Ovary (tissue), 10 donors: ENCODE measurements at places on chromosomes 6 and 20. TPM values are rescaled to one million over a fixed set of nuclear protein-coding genes. Genes with fewer than 3 reads are reported as not detected.
A peak's percentile ranks its signal among the peaks of the same experiment; 100 is the strongest.

The BCAS4 gene
- polyA plus RNA-seq: 2.7 TPM

- no peak for DNase-seq
- H3K27ac ChIP-seq: peak overlapping the region; percentile 94
- H3K4me3 ChIP-seq: no peak overlapping the region
- H3K27me3 ChIP-seq: no peaks in the 10 kb centered on the region
- H3K36me3 ChIP-seq: no peaks in the 10 kb centered on the region
Measured at GRCh38 chr20:37311710-37312355, 22.4 kb downstream of the MANBAL start.

GRCh38 chr6:62516291-62517141 is 230.5 kb upstream of the KHDRBS2 start:
- no peak overlapping the region for H3K27ac ChIP-seq
- no peaks in the 10 kb centered on the region for H3K36me3 ChIP-seq
- H3K27me3 ChIP-seq: no peaks in the 10 kb centered on the region
- DNase-seq: no peak
- no peaks in the 10 kb centered on the region for H3K4me1 ChIP-seq

DNA sequence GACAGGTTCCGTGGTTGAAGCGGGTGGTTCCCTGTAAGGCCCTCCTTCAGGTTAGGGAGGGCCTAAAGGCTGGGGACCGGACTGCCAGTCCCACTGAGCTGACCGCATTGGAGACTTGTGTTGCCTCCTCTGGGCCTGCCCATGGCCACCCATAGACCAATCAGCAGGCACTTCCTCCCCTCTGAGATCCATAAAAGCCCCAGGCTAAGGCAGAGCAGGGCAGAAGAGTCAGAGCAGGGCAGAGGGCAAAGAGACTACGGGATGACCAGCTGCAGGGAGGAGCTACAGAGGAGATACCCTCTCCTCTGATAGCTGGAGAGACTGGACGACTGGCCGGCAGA is 537.4 kb downstream of the TENT5A start:
- H3K36me3 ChIP-seq: no peaks in the 10 kb centered on the region
- H3K4me1 ChIP-seq: no peaks in the 10 kb centered on the region
- DNase-seq: no peak
- H3K27ac ChIP-seq: no peak overlapping the region
- no peak overlapping the region for H3K4me3 ChIP-seq

DNA sequence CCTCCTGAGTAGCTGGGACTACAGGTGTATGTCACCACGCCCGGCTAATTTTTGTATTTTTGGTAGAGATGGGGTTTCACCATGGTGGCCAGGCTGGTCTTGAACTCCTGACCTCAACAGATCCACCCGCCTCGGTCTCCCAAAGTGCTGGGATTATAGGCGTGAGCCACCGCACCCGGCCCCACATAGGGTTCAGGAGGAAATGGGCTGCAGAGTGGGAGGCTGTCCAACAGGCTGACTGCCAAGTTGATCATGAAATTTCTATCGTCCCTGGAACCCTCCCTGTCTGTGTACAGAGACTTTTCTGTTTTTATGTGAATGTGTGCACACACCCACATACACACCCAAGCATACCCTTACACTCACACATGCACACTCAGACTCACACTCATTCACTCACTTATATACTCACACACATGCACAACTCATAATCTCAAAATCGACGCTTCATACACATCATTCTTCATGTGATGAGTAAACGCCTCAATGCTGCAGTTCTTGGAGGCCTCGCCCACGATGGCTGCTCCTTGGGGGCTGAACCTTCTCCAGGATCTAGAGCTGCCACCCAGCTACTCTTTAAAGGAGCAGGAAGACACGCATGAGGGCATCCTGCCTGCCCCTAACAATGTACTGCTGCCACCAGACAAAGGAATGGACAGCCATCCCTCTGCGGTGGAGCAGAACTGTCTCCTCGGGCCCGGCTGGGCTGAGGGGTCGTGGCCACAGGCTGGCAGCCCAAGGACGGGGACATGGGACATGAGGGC is 35.6 kb downstream of the SUN5 start:
- H3K4me3 ChIP-seq: no peak overlapping the region
- no peak overlapping the region for H3K27ac ChIP-seq
- no peak for DNase-seq

DNA sequence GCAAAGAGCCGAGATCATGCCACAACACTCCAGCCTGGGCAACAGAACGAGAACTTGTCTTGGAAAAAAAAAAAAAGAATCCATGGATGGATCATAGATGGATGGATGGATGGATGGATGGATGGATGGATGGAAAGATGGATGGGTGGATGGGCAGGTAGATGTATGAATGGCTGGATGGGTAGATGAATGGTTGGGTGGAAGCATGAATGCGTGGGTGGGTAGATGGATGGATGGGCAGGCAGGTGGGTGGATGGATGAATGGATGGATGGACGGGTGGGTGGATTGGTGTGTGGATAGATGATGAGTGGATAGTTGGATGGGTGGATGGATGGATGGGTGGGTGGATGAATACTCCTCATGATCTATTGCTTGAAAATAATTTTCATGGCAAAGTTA is 1.4 kb downstream of the JPH2 start:
- H3K4me1 ChIP-seq: peaks cover 2% of the 10 kb centered on the region
- no peak overlapping the region for H3K27ac ChIP-seq
- peak overlapping the region; percentile 44 for H3K4me3 ChIP-seq
- H3K27me3 ChIP-seq: no peaks in the 10 kb centered on the region
- H3K36me3 ChIP-seq: no peaks in the 10 kb centered on the region

DNA sequence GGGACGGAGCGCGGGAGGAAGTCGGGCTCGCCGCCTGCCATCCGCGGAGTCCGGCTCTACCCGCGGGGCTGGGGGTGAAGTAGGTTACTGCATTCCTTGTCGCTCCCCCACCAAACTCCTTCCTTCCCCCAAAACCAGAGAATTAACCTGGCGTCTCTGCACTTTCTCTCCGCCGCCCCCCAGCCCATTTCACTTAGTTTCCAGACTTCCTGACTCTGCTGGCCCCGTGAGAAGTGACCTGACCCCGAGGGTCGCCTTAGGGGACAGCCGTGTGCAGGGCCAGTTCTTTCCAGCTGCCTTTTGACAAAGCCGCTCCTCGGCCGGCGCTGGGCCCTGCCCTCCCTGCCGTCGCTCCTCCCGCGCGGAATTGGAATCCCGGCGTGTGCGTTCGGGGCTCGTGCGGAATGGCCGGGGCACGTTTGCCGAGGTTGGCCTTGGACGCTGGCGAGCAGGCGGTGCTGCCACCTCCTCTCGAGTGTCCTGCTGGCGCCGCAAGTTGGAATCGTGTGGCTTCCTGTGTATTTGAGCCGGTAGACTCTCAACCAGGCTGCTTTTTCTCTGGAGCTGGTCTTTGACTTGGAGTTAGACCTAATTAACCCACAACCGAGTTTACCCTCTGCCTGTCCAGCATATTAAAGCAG is 650 bp downstream of the DCBLD1 start:
- peak overlapping the region; percentile 77 for H3K4me3 ChIP-seq
- no peaks in the 10 kb centered on the region for H3K4me1 ChIP-seq
- H3K27ac ChIP-seq: peak overlapping the region; percentile 67
- no peaks in the 10 kb centered on the region for H3K27me3 ChIP-seq
- peak; percentile 23 for DNase-seq
- no peaks in the 10 kb centered on the region for H3K36me3 ChIP-seq

- H3K36me3 ChIP-seq: no peaks in the 10 kb centered on the region
- no peaks in the 10 kb centered on the region for H3K4me1 ChIP-seq
- H3K4me3 ChIP-seq: no peak overlapping the region
- no peak overlapping the region for H3K27ac ChIP-seq
- H3K27me3 ChIP-seq: no peaks in the 10 kb centered on the region
Measured at GRCh38 chr6:131910219-131910589, 41.0 kb downstream of the CCN2 start.

GRCh38 chr6:162532283-162533008 is 195.1 kb downstream of the PRKN start:
- no peaks in the 10 kb centered on the region for H3K36me3 ChIP-seq
- no peak for DNase-seq
- H3K27me3 ChIP-seq: no peaks in the 10 kb centered on the region
- H3K4me3 ChIP-seq: no peak overlapping the region

GRCh38 chr20:3071610-3072529 is at the start of gene OXT:
Gene OXT, plus strand, starts transcription at chr20:3071620. Its CDS starts 36 bp downstream, at chr20:3071656.
- H3K36me3 ChIP-seq: no peaks in the 10 kb centered on the region
- H3K27me3 ChIP-seq: no peaks in the 10 kb centered on the region
- peak within 1 kb of the TSS; percentile 35 for H3K4me3 ChIP-seq
- no peak within 1 kb of the TSS for H3K27ac ChIP-seq
- no peak for DNase-seq

- no peaks in the 10 kb centered on the region for H3K36me3 ChIP-seq
- no peak overlapping the region for H3K27ac ChIP-seq
- DNase-seq: no peak
- H3K4me1 ChIP-seq: no peaks in the 10 kb centered on the region
- no peaks in the 10 kb centered on the region for H3K27me3 ChIP-seq
Measured at GRCh38 chr6:83875843-83876242, 16.4 kb downstream of the CYB5R4 start.

The HAO1 gene
- not detected for polyA plus RNA-seq

The GPANK1 gene
- polyA plus RNA-seq: 25.1 TPM

DNA sequence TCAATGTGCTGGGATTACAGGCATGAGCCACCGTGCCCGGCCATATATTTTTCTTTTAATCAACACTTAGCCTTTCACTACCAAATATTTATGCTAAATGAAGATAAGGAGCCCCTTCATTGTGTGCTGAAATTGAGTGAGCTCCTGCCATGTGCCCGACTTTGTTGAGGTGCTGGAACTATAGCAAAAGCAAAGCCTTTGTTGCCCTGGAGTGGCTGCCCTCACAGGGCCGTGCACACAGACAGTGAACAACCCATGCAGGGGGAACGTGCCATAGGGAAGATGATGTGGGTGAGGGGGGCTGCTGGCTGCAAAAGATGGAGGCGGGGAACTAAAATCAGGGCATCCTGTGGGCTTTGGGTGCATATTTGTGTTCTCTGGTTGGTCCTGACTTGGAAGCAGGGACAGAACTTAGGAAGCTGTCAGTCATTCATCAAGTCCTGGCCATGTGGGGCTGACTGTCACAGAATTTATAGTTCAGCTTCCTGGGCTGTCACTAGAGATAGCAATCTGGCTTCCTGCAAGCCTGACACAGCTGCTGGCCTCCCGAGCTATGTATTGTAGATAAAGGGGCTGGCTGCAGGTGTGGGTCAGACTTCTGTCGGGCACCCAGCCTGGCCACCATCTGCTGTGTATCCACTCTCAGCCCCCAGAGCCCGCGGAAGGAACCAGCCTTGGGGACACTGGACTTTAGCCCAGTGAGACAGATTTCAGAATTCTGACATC is 56.8 kb upstream of the MPC1 start:
- no peaks in the 10 kb centered on the region for H3K27me3 ChIP-seq
- no peaks in the 10 kb centered on the region for H3K36me3 ChIP-seq
- no peak for DNase-seq

The TBXT gene
- not detected for polyA plus RNA-seq

DNA sequence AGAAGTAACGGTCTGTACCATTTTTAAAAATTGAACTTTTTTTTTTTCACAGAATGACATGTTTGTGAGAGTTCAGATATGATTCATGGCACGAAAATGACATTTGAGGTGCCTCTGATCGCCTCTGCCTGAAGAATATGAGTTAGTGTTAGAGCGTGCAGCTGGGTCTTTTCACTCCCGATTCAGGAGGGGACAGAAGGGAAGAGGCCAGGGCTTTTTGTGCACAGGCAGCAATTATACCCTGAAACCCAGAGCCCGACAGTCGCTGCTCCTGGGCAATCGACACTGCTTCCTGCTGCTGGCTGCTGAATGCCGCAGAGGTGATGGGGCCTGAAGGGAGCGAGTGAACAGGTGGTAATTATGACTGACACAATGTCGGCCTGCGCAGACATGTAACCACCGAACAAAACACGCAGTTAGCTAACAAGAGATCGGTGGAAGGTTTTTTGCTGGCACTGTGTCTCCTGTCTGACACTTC is 652.0 kb upstream of the NOX3 start:
- no peak overlapping the region for H3K4me3 ChIP-seq
- H3K4me1 ChIP-seq: no peaks in the 10 kb centered on the region
- no peaks in the 10 kb centered on the region for H3K36me3 ChIP-seq
- H3K27ac ChIP-seq: no peak overlapping the region
- DNase-seq: no peak

GRCh38 chr6:143539734-143540133 is 28.2 kb upstream of the FUCA2 start:
- H3K36me3 ChIP-seq: no peaks in the 10 kb centered on the region
- H3K4me3 ChIP-seq: no peak overlapping the region
- H3K4me1 ChIP-seq: peaks cover 2% of the 10 kb centered on the region
- no peaks in the 10 kb centered on the region for H3K27me3 ChIP-seq
- DNase-seq: no peak

DNA sequence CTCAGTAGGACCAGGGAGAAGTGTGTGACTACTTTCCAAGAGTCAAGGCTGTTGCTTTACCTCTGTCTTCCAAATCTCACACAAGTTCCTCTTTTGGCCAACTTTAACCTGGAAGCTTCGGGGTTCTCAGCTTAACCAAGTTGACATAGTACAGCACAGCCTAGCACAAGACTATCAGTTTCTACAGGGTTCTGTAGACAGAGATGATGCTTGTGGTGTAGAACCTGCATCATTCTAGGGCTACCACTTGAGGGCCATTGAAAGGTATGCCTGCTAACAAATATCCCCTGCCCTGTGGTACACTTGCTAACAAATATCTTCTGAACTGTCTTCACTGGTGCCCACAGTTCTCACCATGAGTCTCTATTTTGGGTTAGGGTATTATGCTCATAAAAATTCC is 62.0 kb upstream of the MAP3K7 start:
- no peak overlapping the region for H3K27ac ChIP-seq
- no peak for DNase-seq
- H3K4me1 ChIP-seq: no peaks in the 10 kb centered on the region
- no peak overlapping the region for H3K4me3 ChIP-seq

The BCAS1 gene
- polyA plus RNA-seq: 0.57 TPM

DNA sequence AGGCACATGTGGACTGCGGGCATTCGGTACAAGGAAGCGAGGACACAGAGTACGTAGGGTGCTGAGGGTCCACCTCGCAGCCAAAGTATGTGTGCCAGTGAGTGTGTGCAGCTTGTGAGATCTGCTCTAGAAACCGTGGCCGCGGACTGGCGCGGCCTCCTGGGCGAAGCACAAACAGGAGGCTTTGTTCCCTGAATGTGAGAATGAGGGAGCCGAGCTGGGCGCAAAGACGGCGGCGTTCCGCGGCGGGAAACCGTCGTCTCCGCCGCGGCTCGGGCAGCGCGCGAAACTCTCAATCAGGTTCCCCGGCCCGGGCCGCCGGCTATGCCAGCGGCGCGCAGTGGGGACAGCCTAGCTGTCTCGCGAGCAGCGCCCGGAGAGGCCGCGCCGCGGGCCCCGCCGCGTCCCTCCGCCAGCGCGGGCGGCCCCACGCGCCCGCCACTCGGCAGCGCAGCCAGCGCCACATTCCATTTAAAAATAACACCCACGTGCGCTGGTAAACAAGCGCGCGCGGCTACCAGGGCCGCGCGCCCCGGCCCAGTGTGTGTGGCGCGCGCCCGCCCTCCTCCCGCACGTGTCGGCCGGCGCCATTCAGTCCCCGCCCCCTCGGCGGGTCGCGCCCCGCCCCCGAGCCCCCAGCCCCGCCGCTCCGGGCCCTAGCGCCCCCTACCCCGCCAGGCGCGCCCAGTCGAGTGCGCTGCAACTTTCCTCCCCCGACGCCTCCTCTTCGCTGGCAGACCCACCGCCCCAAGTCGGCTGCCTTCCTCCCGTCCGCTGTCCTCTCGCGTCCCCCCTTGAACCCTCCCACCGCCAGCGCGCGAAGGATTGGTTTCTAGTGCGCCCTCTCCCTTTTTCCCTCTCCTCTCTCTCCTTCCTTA is 3.0 kb upstream of the FOXO3 start:
- peaks cover 3% of the 10 kb centered on the region for H3K4me1 ChIP-seq
- H3K27ac ChIP-seq: peak overlapping the region; percentile 93

GRCh38 chr6:157668713-157669112 is 154.3 kb upstream of the SNX9 start:
- H3K27me3 ChIP-seq: no peaks in the 10 kb centered on the region
- H3K4me3 ChIP-seq: no peak overlapping the region
- peaks cover 9% of the 10 kb centered on the region for H3K4me1 ChIP-seq
- DNase-seq: no peak
- no peak overlapping the region for H3K27ac ChIP-seq
